ENCODE measurements at places on chromosomes 7 and 10.

GRCh38 chr10:11793762-11794479 lies 29.2 kb upstream of the PROSER2 start:
- no peak for DNase-seq

DNA sequence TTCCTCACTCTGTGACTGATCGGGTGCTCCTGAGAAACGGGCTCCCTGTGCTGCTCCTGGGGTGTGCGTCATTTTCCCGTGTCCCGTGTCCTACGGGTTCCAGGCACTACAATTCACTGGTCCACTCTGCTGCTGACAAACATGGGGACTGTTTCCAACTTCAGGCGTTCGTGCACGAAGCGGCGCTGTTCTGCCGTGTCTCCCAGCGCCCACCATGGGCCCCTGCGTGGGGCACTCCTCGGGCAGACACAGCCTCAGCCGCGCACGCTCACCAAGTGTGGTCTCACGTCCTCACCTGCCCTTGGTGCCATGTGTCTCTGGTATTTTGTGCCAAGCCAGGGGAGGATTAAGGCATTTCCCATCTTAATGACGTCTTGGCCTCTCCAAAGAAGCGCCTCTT lies 19.0 kb downstream of the GPR146 start:
- no peak for DNase-seq

GRCh38 chr10:71981015-71981875 lies 17.1 kb downstream of the CHST3 start:
- DNase-seq, result peak; percentile 90

- no peak for DNase-seq
Measured at GRCh38 chr10:130300608-130301020, 164.4 kb downstream of the GLRX3 start.

DNA sequence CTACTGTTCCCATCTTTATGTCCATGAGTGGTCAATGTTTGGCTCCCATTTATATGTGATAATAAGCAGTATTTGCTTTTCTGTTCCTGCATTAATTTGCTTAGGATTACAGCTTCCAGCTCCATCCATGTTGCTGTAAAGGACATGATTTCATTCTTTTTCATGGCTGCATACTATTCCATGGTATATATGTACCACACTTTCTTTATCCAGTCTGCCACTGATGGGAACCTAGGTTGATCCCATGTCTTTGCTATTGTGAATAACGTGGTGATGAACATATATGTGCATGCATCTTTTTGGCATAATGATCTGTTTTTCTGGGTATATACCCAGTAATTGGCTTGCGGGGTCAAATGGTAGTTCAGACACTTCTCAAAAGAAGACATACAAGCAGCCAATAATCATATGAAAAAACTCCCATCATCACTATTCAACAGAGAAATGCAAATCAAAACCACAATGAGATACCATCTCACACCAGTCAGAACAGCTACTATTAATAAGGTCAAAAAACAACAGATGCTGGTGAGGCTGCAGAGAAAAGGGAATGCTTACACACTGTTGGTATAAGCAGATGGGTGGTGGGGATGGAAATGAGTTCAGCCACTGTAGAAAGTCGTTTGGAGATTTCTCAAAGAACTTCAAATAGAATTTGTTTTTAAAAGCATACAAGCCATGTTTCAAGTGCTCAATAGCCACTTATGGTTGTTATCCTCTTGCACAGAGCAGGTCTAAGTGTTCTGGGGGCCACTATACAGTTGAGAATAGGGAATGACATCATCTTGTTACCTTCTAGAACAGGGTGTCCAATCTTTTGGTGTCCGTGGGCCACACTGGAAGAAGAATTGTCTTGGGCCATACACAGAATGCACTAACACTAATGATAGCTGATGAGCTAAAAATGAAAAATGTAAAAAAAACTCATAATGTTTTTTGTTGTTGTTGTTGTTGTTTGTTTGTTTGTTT lies 23.2 kb upstream of the SDK1 start:
- no peak for DNase-seq

DNA sequence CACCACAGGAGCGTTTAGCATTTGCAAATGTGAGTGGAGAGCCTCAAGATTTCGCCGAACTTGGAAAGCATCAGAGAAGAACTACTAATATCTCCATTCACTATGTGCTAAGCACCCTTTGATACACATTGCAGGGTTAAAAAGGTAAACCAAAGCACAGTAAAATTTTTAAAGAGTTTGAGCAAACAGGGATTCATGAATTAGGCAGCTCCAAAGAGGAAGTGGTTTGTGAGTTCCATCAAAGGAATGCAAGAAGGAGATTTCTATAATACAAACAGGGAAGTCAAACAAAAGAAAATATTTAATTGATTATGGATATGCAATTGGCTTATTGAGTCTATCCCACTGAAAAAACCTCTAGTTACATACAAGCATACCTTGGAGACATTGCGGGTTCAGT lies 81.1 kb upstream of the TMEM72 start:
- no peak for DNase-seq

DNA sequence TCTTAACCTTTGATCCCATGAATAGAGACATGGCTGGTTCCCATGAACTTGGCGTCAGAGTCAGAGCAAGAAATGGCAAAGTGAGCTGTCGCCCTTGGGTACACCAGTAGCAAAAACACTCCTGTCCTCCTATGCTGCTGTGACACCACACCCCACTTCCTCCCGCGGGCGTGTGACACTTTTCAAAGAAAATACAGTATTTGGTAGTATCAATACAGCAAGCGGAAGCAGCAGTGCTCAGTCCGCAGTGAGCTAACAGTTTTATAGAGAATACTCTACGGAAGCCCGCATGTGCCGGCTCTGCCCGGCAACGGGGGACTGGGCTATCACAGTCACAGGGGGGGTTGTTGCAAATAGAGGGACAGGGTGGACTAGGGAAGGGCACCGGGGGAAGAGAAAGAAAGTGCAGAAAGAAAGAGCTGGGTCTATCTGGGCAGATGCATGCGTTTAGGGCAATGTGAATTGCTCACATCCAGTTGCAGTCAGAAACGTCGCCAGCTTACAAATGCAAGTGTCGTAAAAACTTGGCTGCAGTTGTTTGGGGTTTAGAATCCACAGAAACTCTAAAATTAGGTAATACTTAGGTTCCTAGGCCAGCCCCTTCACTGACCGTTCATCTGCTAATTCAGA lies 49.8 kb downstream of the PRKCQ start:
- DNase-seq, result no peak

DNA sequence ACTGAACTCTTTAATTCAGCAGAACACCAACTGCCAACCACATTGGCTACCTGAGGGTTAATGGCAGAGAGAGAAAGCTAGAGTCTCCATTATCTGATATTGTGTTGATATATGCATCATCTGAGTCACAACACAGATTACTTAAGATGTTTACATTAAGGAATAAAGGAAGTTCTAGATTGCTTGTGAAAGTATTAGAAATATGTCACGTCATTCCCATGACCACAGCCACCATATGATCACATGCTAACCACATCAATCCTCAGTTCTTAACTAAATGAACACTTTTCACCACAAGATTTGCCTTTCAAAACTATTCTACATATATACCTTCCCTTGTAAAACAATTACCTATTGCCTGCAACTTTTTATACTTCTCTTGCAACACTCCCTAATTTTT lies 337.9 kb downstream of the FGFR2 start:
- DNase-seq, result no peak

GRCh38 chr10:10056961-10057360 lies 960.7 kb upstream of the CELF2 start:
- no peak for DNase-seq

DNA sequence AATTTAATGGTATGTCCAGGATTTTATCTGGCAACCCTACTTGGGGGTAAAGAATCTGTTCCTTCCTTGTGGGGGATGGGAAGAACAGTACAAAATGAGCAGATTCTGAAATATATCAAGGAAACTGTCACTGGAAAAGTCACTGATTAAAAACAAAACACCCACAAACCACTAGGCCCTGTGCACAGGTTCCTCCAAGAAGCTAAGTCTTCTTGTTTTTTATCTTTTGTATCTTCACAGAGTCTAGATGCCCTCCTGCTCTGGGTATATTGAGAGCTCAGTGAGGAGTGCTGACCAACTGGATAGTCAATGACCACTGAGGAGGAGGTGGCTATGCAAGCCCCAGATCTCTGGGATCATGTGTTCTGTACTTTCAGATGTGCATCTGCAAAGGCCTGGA lies 86.8 kb upstream of the ANKRD1 start:
- no peak for DNase-seq

DNA sequence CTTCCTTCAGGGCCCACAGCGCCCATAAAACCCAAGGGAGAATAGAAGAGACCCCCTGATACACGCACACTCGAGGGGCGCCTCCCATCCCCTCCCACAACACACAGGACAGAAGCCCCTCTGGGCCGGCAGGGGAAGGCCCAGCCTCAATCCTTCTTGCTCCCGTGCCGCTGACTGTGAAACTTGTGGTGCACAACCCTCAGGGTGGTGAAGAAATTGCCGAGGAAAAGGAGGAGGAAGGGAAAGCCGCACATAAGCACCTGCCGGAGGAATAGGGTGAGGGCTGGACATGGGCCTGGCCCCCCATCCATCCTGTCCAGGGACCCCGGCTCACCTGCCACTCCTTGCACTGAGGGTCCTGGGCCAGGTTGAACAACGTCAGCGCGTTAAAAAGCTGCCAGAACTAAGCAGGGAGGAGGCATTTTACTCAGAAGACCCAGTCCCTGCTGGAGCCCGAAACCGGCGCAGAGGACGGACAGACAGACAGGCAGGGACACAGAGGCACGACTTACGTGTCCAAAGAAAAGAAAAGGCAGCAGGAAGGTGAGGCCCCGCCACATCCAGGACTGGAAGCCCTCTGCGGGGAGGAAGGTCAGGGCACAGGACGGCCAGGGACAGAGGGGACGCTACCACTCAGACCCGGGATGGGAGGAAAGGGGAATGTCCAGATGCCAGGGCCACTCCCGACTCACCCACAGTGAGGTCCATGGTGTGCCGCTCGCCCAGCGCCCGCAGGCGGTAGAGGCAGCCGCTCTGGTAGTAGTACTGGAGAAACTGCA lies 7.2 kb downstream of the TMEM120A start:
- DNase-seq, result no peak

- no peak for DNase-seq
Measured at GRCh38 chr7:100369105-100369504, 4.2 kb upstream of the PILRA start.

GRCh38 chr10:122350893-122351292 lies 23.6 kb upstream of the PLEKHA1 start:
- DNase-seq, result no peak

DNA sequence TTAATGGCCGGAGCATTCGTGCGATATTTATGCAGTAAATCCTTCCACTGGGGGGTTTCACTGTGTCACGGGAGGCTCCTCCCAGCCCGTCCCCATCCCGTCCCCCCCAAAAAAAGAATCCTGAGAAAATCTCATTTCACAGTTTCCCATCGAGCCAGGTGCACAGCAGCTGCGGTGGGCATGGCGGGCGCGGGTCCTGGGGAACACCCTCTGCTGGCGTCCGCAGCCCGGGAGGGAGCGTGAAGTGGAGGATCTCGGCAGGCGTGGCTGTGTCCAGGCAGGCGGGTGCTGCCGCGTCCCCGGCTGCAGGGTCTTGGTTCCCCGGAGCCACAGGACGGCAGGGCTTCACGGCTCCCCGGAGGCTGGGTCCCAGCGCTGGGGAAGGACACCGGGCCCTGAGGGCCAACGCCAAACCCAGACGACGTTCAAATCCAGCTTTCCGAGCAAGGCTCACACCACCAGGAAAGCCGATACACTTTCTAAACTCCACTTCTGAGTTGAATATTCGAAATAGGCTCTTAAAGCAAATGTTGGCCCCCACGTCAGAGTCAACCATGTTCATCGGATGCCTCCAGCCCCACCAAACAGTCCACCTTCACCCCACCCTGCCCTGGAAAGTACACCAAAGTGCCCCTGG lies 55.7 kb downstream of the PDGFA start:
- no peak for DNase-seq

- peak; percentile 58 for DNase-seq
Measured at GRCh38 chr10:99612167-99612831, 7.9 kb downstream of the SLC25A28 start.

DNA sequence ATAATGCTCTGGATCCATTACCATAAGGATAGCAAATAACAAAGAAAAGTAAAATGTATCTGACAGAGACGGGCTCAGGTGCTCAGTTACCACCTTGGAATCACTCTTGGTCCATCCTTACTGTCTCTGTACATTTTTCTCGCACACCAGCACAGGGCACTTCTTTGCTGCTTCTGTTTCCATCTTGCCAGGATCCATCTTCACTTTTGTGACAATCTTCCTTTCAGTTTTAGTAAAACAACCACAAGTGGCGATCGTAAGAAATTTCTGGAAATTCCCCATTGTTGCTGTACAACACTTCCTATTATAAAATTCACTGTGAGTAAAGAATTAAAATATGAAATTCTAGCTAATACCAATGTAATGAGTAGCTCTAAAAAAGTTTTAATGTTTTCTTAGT lies 695.5 kb downstream of the GRM8 start:
- no peak for DNase-seq

GRCh38 chr10:131019696-131020095 lies 291.8 kb downstream of the TCERG1L start:
- no peak for DNase-seq

DNA sequence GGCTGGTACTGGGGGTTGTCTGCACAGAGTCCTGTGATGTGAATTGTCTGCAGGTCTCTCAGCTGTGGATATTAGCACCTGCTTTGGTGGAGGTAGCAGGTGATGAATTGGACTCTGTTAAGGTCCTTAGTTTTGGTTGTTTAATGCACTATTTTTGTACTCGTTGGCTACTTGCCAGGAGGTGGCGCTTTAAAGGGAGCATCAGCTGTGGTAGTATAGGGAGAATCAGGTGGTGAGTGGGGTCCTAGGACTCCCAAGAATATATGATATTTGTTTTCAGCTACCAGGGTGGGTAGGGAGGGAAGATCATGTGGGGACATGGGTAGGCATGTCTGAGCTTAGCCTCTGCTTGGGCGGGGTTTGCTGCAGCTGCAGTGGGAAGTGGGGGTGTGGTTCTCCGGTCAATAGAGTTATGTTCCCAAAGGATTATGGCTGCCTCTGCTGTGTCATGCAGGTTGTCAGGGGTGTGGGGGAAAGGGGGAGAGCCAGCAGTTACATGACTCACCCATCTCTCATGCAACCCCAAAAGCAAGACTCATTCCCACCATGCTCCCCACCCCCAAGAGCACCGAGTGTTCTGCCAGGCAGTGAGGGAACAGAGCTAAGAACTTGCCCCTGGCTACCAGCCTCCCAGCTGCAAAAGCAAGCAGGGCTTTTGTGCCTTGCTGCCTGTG lies 53.7 kb upstream of the ZNF273 start:
- DNase-seq, result no peak

DNA sequence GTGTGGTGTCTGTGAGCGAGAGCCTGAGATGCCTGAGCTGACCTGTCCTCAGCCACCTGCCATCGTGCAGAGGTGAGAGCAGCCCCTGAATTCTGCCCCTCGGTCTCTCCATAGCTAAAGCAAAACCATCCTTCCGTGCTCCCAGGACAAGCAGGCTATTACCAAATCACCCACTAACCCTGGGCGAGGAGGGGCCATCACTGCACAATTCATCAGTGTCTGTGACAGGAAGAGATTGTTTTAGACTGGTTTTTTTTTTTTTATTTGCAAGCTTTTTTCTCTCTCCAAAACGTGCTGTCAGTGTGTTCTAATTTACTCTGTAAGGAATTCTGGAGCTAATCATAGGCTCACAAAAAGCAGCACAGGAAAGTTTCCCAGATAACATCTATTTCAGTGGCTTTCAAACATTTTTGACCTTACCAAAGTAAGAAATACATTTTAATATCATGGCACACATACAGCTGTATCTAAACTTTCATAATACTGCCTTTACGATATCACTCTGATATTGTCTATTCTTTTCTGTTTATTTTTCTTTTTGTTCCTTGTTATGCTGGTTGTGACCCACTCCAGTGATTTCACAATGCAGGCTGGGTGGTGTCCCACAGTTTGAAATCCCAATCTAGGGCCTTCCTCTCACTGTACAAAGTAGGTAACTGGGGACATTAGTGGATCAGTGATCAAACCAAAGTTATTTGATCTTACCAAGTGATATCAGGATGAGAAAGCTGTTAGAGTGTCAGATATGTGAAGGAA lies 62.8 kb downstream of the EGFR start:
- DNase-seq, result no peak

Data from brain (organoid and tissue), 16 donors.